Right ventricle myocardium inferior (tissue), 1 donor: ENCODE measurements at places on chromosomes 6 and 20.

- no peak for DNase-seq
These were observed 149.1 kb upstream of the BEND3 start for GRCh38 chr6:107264357-107264840.

- no peak for DNase-seq
These were observed 223.0 kb downstream of the NKAIN2 start for GRCh38 chr6:124026694-124027093.

DNA sequence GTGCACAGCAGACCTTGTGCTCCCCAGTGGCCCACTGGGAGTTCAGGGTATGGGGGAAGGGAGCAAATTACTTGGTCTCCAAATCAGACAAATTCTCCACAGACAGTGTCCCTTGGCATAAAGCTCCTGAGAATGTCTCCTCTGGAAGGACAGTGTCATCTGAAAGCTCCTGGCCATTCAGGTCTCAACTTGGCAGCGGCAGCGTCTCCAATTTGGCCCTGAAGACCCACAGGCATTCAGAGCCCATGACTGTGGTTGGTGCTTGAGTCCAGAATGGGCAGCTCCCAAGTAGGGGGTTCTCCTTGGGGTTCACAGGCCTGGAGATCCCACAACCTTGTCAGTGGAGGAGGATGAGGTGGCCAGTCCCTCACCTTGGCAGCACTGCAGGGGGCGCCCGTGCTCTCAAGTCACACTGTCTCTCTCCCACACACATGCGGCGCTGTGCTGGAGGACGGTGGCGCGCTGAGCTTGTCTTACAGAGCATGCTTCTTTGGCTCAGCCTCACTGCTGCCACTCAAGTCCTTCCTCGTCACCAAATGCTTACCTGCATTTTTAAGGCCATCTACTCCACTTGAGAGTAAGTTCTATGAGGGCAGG is 20.7 kb downstream of the DYNLRB1 start:
- no peak for DNase-seq

DNA sequence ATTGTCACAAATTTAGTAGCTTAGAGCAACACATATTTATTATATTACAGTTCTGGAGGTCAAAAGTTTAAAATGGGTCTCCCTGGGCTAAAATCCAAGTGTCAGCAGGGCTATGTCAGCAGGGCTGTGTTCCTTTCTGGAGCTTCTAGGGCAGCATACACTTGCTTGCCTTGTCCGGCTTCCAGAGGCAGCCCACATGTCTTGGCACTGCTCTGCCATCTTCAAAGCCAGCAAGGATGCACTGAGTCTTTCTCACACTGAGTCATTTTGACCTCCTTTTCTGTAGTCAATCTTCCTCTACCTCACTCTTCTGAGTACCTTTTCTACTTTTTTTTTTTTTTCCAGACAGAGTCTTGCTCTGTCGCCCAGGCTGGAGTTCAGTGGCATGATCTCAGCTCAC is 39.0 kb downstream of the ADGRF4 start:
- no peak for DNase-seq

GRCh38 chr20:4821590-4821989 is 99.9 kb downstream of the PRND start:
- no peak for DNase-seq
